Sciatic nerve (tissue), 2 donors: ENCODE measurements at places on chromosomes 7 and 10. TPM values are rescaled to one million over a fixed set of nuclear protein-coding genes. Genes with fewer than 3 reads are reported as not detected.

ZNF485 gene
- 3.8 TPM for total RNA-seq

LIPJ gene
- 0.13 TPM for total RNA-seq

OR6V1 gene
- total RNA-seq = not detected

SLC18A3 gene
- total RNA-seq = not detected

RSU1 gene
- total RNA-seq = 83.6 TPM
